NCI-H187 (cell line): ENCODE measurements at places on chromosomes 5 and 9.

- DNase-seq, result no peak
These were observed 36.6 kb downstream of the UHRF2 start for GRCh38 chr9:6449645-6450044.

DNA sequence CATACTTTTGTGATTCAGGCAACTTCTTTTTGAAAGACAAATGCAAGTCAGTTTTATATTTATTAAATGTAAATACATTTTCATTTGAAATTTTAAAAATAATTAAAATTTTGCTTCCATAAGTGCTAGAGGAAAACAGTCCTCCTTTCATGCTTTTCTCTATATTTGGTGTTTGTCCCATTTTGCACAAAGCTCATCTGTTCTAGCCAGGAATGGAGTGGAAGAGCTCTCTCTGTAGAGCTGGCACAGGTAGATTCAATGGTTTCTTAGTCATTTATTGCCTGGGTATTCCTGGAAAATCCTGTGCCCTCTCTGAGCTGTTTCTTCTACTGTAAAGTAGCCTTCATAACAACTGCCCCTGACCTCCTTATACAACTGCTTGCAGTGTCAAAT, 267.6 kb upstream of the HAPLN1 start:
- DNase-seq, result no peak

GRCh38 chr5:95081982-95082381, 202.9 kb downstream of the MCTP1 start:
- DNase-seq, result no peak

DNA sequence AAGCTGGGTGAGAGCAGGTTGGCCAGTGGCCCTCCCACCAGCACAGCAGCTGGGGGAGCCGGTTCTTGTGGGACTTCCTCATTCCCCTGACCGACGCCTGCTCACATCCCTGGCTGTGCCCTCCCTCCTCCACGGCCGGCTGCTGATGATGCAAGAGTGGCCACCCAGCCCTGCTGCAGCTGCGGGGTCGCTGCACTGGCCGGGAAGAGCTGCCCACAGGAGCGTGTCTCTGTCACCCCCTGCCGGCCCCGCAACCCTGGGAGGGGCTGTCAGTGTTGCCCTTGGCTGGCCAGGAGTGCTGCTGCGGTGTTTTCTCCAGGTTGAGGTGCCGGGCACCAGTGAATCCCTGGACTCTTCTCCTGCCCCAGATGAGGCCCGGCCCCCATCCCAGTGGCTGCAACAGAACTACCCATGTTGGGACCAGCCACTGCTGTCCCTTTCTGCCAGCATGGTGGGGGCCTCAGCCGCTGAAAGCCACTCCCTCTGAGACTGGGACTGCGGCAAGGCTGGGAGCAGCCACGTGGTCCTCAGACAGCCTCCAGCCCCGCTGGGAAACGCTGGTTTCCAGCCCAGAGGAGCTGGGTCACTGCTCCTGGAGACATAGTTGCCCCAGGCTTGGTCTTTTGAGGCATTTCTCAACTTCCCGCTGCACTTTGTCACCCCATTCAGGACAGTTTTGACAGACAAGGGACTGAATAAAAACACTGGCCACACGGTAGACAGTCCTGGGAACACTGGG, 739 bp downstream of the CARD9 start:
- no peak for DNase-seq

DNA sequence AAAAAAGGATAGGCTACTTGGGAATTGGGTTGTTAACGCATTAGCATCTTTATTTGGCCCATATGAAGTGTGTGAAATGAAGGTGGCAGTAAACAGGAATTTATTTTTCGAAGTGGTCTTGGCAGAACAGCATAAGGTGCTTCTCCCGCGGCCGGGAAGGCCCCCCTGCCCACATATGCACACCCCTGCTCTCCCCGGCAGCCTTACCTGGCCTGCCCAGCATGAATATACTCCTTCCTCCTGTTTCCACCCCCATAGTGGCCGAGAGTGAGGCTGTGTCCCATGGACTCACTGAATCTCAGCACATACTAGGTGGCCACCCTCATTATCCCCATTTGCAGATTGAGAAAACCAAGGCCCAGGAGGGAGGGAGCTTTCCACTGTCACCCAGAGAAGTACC, 54.0 kb upstream of the OLFM1 start:
- no peak for DNase-seq

- DNase-seq, result no peak
These were observed 9.4 kb upstream of the CCL28 start for GRCh38 chr5:43421450-43422133.

DNA sequence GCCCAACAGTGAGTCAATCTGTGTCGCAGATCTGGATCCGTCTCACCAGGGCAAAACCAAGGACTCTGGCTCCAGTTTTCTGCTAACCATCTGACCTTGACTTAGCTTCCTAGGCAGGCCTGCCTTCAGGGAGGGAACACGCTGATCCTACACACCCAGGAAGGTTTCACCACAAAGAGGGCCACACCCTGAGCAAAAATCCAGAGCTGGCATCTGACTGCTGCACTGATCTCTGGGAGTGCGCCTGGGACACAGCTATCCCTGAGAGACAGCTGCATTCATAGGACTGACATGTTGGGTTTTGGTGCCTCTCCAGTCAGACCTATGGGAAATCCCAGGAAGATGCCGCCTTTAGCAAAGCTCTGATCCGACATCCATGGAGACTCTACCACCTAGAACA, 47.5 kb downstream of the CDK5RAP2 start:
- no peak for DNase-seq

DNA sequence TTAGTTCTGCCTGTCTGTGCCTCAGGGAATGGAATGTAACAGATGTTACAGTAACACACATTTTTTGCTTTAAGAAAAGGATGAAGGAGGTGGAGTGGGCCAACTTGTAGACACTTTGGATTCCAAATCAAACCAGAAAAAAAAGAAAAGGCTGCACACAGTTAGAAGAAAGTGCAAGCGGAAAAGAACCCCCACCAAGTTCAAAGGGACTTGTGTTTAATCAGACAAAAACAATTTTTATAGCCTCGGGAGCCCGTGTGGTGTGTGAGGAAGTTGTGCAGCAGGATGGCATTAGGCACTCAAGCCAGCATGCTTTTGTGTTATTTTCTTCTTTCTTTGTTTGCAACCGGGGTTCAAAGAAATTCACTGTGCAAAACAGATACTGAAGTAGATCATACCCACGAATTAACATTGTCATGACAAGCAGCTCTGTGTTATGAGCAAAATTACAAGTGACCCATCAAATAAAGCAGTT, 189.5 kb downstream of the SEMA5A start:
- DNase-seq, result no peak

GRCh38 chr5:85760519-85760918, 857.2 kb upstream of the COX7C start:
- DNase-seq, result no peak

- no peak for DNase-seq
These were observed 82.3 kb downstream of the CEMIP2 start for GRCh38 chr9:71685988-71686387.

DNA sequence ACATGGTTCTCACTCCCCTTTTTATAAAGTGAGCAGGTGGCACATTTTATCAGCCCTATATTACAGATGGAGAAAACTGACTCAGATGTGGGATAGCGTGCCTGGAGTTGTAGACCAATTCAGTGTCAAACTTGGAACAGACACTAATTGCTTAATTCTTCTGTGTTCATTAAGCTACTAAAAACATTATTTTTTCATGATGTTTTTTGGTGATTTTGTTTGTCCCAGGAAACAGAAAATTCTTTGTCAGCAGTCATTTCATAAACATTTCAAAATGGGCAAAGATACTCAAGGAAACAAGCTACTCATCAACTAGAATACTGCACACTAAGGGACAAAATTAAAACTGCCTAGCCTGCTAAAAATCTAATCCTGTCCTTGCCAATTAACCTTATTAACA, 2.2 kb downstream of the ABHD17B start:
- no peak for DNase-seq
